ENCODE measurements at places on chromosomes 7 and 10.
A peak's percentile ranks its signal among the peaks of the same experiment; 100 is the strongest.

DNA sequence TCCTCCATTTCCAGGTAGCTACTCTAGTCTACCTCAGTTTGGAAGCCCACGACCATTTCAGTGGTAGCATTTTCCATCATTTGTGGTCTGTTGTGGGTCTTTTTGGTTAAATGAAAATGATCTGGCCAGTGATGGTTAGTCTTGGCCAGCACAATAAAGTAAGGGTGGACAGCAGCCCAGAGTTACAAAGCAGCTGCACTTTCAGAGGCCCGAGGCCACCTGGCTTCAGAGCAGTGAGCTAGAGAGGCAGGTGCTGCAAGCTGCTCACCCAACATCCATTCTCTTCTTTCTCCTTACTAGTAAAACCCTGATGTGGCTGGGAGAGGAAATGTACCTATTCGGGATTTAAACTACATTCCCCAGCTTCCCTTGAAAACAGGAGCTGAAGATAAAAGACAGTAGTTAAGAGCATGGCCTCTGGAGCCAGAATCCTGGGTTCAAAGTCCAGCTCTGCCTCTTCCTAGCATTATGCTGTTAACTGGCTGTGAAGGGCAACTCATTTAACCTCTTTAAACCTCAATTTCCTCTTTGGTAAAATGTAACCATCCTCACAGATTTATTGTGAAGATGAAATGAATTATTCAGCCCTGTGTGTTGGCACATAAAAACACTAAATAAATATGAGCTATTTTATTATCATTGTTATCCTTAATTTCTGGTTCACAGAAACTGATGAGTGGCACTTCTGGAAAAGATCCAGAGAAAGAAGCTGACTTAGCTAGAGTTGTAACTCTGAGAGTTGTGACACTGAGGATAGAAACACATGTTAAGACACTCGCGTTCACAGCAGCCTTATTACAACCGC lies 517.4 kb downstream of the PARD3 start:
- DNase-seq = no peak

GRCh38 chr10:34813626-34814222 lies 1.4 kb downstream of the PARD3 start:
- DNase-seq = peak; percentile 69

- no peak for DNase-seq
These were observed 77.2 kb upstream of the PDGFA start for GRCh38 chr7:596819-597182.

DNA sequence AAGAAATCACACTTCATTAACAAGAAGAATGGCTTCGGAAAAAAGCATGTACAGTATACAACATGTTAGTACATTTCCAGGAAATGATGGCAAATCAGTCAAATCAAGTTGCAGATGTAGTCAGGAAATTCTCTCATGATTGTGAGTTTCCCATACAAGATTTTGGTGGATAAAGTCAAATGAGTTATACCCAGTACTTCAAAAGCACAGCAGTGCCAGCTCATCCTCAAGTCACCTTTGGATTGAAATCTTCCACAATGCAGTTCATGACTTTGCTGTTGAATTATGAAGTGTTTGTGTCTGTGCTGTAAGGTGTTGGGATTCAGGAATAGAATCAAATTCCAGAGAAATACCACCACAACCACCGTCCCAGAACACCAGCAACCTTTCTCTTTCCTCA lies 301.3 kb upstream of the BMPER start:
- DNase-seq = peak; percentile 4

DNA sequence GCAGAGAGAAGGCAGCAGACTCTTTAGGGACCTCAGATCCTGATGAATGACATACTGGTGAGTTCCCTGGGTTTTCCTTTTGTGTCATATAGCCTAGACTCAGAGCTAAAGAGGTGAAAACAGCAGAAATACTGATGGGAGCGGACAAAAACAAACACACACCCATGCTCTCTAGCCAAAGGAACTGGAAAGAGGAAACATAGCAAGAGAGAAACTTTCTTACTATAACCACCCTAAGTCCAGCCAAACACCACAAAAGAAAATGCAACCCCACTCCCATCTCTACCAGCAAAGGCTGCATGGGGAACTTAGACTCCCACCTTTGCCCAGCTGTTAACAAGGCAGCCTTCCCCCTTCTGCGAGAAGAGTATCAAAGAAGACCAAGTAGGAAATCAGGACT lies 16.3 kb downstream of the GSAP start:
- DNase-seq = no peak

GRCh38 chr7:32074787-32075585 lies 4.8 kb upstream of the PDE1C start:
- no peak for DNase-seq

- DNase-seq = peak; percentile 68
These were observed 36.6 kb upstream of the SRGN start for GRCh38 chr10:69051303-69051702.

DNA sequence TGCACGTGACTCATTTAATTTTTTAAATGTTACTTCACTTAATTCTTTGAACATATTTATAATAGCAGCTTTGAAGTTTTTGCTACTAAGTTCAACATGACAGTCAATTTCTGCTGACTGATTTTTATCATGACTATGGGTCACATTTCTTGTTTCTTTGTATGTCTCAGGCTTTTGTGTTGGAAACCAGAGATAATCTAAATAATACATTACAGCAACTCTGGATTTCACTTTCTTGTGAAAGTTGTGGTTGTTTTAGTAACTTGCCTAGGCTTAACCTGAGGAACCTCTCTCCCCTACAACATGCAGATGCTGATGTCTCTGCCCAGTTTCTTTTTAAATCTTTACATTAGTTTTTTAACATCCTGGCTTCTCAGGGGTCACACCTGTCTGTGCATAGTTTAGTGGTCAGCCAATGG lies 180.8 kb downstream of the CCDC71L start:
- no peak for DNase-seq

DNA sequence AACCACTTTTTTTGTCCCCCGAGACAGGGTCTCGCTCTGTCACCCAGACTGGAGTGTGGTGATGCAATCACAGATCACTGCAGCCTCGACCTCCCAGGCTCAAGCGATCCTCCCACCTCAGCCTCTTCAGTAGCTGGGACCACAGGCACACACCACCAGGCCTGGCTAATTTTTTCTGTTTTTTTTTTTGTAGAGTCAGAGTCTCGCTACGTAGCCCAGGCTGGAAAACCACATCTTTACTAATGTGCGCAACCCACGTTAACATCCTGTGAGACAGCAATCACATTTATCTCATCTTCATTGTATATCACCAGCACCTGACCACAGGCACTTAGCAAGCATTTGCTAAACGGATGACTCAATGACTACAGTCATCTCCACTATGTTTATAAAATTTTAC lies 77.8 kb upstream of the ATP6V0A4 start:
- peak; percentile 89 for DNase-seq

DNA sequence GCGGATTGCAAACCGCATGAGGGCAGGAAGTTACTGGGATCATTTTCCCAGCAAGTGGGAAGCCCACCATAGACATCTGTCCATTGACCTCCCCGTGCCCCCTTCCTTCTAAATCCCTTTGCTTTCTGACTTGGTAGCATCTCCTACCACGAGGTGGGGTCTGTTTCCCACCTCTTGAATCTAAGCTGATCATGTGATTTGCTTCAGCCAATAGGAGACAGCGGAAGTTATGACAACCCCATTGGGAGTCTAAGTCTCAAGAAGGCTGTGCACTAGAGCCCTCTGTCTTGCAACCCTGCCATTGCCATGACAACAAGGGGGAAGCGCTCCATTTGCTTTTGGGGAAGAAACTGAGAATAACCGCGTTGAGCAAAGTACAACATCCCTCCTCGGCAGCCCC lies 39.2 kb upstream of the CARD11 start:
- no peak for DNase-seq

DNA sequence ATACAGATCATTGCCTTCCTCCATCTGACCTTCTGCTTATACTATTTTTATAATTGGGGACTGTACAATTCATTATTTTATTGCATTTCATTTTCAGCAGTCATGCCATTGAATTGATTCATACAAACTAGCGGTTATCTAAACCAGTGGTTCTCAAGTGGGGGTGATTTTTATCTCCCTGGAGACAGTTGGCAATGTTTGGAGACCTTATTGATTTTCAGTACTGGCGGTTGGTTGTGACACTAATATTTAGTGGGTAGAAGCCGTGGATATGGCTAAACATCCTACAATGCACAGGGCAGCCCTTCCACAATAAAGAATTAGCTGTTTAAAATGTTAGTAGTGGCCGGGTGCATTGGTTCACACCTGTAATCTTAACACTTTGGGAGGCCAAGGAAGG lies 765.9 kb downstream of the LRMDA start:
- DNase-seq = no peak

DNA sequence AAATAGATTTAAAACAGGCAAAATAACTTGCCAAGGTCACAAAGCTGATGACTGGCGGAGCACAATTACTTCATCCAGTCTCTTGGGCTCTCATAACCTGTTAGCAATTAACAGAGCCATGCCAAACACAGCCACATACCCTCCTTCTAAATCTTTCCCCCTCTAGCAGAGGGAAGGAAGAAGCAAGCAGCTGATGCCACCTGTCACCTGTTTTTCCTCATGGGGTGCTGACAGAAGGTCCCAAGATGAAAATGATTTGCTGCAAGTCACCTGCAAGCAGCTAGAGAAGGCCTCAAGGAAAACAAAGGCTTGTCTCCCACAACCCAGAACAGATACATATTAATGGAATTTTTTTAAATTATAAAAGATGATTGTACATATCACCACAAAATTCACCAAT lies 117.8 kb downstream of the GFRA1 start:
- no peak for DNase-seq

GRCh38 chr10:22753786-22754185 lies 39.4 kb upstream of the PIP4K2A start:
- no peak for DNase-seq

- DNase-seq = no peak
These were observed 63.4 kb upstream of the AQP1 start for GRCh38 chr7:30848121-30848855.

- no peak for DNase-seq
These were observed 625 bp downstream of the RP9 start for GRCh38 chr7:33108554-33109004.

- no peak for DNase-seq
These were observed 14.2 kb downstream of the FBH1 start for GRCh38 chr10:5904227-5904626.

GRCh38 chr7:7756577-7756976 lies 38.2 kb upstream of the RPA3 start:
- no peak for DNase-seq

All from EH (cell line).